ENCODE measurements at places on chromosomes 7 and 10.

- DNase-seq: peak; percentile 77
Observed at GRCh38 chr10:123147635-123148413, at the start of gene HMX2. Gene HMX2, plus strand, starts transcription at chr10:123148136. Its CDS starts 243 bp downstream, at chr10:123148379.

- DNase-seq: no peak
Observed at GRCh38 chr7:25770670-25771069, 381.3 kb upstream of the NFE2L3 start.

DNA sequence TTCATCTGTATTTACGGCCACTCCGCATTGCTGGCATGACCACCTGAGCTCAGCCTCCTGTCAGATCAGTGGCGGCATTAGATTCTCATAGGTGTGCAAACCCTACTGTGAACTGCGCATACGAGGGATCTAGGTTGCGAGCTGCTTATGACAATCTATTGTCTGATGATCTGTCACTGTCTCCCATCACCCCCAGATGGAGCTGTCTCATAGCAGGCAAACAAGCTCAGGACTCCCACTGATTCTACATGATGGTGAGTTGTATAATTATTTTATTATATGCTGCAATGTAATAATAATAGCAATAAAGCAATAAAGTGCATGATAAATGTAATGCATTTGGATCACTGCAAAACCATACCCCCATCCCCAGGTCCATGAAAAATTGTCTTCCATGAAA, 1172.9 kb upstream of the AUTS2 start:
- no peak for DNase-seq

DNA sequence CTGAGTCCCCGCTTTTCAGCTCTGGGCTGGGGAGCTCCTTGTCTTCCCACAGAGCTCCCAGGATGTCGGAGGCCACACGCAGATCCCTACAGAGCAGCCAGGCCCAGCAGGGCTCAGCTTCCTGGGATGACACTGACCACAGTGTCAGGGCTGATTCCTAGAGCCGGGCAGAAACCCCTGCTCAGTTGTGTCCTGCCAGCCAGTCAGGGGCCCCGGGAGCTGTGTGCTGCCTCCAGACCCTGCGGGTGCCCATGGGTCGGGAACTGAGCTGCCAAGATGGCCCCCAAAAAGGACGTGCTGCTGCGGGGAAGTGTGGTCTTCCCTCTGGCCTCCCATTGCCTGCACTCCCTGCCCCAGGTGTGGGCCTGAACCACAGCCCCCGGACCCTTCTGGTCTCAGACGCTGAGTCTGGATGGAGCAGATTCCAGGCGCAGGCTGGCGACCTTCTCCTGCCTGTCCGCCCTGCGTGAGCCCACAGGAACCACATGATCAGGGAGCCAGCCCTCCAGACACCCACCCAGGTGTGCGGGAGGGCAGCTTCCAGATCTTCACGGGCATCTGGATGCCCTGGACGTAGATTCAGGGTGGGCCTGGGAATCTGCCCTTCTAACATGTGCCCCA, 217.4 kb downstream of the MAD1L1 start:
- DNase-seq: peak; percentile 43

DNA sequence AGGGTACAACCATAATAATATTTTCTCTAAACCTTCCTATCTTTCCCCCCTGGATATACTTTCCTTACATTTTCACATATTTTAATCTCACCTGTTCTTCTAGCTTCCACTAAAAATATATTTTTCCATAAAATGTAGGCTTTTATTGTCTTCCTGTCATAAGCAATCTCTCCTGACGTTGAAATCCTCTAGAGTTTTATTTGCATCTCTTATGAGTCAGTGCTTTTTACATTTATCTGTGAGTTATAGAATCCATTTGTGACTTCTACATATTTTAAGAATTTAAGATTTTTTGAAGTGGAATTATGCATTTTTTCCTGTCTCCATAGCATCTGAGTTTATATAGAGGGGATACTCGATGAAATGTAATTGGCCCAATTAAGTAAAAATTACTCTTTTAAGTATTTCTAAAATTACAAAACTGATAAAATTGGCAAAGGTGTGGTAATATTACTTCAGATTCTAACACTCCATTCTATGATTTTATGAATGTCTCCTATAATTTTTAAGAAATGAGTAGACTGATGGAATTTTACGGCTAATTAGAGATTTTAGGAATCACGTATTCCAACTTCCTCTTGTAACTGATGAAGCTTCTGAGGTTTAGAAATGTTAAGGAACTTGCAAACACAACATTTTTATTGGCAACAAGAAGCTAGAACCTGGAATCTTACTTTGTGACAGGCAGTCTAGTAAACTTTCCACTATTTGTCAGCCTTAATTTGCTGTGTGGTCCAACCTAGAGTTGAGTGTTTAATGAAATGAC, 422.9 kb upstream of the SEMA3A start:
- no peak for DNase-seq

DNA sequence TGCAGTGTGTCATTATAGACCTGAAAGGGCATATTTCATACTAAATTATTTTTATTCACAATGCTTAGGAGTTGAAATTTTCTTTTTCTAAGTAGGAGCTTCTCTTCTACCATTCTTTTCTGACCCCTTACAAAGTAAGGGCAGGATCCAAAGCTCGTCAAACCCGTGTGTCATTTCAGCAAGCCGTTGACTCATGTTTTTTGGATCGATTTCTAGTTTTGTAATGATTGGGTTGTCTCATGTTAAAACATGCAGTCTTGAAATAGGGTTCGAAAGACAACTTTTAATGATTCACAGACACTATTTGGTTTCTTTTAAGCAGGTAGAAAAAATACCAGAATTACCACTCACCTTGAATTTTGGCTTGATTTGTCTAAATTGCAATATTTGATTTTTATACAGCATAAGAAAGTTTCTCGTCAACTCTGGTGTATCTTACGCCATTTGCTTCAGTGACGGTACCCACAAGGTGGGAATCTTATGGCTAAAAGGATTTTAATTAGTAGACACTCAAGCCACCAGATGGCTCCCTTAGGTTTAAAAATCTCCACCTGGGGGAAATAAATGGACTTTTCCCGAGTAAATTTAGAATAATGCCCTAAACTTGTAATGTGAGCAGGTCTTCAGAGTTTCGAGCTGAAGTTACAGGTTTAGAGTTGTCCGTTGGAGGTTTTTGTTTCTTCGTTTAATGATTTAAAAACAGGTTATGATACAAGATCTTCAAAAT, 283.4 kb downstream of the CCDC3 start:
- DNase-seq: no peak

DNA sequence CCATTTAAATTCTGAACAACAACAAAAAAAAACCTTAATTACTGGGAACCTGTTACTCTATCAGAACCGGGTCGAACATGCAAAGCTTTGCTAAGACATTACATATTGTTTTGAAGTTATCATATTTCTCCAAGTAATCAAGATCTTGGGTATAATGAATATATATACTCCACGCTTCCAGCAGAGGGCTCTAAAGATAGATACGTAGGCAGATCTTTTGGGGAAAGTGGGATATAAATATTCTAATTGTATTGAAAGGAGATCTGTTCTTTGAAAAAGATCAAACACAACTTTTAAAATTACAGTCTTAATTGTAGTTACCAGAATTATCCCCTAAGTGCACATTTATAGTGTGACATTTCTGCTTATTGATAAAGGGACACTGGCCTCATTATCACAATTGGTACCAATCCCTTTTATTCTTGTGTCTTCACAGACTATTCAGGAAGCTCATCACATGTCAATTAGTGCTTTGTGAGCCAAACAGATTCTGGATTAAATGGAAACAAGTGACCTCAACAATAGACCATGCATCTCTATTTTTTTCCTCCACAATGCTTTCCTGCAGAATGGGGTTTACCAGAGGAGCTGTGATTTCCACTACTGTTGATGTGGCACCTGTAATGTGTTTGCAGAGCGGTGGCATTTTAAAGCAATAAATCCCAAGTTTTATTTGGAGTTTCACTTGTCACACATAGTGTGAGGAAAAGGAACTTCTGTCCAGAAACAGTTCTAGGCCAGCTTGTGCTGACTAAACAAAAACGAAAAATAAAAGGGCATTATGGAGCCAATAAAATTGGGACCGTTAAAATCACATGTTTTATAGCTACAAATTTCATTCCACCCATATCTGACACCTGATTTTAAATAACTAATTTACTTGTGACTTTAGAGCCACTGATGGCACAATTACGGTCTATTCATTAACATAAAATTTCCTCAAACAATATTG, 122.4 kb downstream of the CTTNBP2 start:
- no peak for DNase-seq
